ENCODE measurements at places on chromosomes 13 and 19.
A peak's percentile ranks its signal among the peaks of the same experiment; 100 is the strongest.

DNA sequence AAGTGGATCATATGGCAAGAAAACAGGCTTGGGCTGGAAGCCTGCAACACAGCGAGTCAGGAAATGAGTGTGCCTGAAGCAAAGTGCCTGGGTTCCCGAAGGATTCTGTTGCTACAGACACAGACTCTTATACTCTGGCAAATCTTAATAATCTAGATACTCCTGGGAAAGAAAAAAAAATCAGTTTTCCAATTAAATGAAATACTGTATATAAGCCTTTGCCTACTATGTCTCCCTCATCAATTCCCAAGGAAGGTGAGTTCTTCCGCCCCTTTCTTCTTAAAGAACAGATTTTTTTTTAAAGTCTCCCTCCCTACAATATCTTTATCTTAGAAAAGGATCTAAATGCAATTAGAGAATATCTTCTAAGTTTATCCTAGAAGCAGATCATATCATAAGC lies 10.3 kb downstream of the ZFP82 start:
- no peak for DNase-seq

- DNase-seq, result peak; percentile 85
These were observed 42.2 kb downstream of the DLEU7 start for GRCh38 chr13:50801087-50801931.

GRCh38 chr13:75481176-75482069 lies 546 bp downstream of the TBC1D4 start:
- no peak for DNase-seq

DNA sequence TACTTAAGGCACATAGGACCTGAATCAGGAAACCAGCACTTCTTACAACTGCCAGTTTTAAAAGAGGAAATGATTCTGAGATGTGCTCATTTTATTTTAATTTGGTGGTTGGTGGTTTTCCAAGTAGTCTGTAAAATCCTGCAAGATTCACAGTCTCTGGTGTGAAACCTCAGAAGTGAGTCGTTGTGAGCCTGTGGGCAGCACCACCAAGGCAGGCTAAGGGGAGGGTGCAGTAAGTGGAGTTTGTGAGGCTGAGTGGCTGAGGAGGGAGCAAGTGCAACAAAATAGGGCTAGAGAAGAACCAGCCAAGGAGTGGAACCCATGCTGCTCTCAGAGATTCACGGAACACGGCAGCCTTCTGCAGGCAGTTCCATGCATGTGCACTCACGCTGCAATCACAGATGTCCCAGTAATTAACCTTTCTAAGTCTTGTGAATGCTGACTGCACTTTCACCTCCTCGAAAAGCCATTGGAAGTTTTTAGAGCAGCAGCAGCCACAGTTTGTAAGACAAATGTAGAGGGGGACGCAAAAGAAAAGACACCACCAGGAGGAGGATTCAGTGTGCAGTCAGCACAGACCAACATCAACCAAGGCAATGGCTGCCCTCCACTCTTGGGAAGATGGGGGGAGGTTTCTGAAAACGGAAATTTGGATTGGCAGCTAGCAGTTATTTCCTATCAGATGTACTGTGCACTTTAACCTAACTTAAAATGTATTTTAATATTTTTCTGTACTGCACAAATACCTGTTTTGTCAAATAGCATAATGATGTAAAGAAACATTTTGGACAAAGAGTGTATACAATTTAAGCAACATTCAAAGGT lies 44.9 kb downstream of the ESD start:
- peak; percentile 60 for DNase-seq

DNA sequence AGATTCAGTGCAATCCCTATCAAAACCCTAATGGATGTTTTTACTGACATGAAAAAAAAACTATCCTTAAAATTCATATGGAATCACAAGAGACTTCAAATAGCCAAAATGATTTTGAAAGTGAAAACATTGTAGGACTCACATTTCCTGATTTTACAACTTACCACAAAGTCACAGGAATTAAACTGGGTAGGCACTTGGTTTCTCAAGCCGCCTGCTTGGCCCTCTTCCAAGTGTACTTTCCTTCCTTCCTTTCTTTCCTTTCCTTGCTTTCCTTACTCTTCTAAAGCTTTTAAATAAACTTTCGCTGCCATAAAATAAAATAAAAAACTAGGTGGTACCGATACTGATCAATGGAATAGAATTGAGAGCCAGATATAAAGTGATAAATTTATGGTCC lies 21.0 kb upstream of the CD33 start:
- DNase-seq, result no peak

All from fibroblast of skin of abdomen (primary cell).